Activated gamma-delta T cell treated with anti-CD3 and anti-CD28 coated beads, Interleukin-2, amount 50 U/mL, for 16 hours (primary cell): ENCODE measurements at places on chromosomes 1 and 21.

GRCh38 chr1:202860744-202861419 is 28.1 kb downstream of the RABIF start:
- DNase-seq, result peak; percentile 5

DNA sequence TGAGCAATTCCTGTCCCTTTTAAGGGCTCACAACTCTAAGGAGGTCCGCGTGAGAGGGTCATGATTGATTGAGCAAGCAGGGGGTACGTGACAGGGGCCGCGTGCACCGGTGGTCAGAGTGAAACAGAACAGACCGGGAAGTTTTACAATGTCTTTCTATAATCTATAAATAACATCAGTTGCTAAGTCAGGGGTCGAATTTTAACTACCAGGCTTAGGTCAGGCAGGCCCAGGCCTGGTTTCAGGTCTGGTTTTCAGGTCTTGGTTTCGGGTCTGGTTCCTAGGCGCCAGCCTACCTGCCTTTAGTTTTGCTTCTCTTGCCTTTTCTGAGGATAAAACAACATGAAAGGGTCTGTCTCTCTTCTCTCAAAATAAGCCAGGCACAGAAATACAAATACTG is 476.0 kb upstream of the CAMK1G start:
- no peak for DNase-seq

DNA sequence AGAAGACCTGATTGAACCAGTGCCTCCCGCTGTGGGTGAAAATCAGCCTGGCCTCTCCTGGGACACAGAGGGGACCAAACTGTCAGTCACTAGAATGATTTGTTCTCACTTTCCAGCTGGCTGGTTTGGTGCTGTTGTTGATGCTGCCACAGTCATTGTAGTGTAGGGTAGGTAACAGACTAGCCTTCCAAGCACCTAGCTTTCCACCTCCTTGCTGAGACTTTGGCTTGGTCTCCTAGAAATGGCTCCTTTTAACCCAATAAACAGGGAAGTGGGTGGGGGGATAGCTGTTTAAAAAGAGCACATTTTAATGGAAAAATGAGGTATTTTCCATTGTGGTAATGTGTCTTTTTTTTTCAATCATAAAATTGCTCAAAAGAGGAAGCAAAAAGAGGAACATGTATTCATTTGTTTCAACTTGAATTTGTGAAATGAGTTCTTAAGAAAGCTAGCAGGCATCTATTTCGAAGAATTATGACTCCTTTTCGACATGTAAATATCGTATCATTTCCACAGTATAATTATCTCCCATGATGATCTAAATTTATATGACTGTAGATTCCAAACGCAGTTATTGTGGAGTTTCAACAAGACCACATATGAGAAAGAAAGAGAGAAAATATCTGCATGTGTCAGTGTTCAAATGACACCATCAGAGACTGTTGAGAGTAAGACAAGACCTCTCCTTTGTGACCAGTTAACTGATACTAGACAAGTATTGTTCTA is 190.1 kb downstream of the HLX start:
- no peak for DNase-seq

DNA sequence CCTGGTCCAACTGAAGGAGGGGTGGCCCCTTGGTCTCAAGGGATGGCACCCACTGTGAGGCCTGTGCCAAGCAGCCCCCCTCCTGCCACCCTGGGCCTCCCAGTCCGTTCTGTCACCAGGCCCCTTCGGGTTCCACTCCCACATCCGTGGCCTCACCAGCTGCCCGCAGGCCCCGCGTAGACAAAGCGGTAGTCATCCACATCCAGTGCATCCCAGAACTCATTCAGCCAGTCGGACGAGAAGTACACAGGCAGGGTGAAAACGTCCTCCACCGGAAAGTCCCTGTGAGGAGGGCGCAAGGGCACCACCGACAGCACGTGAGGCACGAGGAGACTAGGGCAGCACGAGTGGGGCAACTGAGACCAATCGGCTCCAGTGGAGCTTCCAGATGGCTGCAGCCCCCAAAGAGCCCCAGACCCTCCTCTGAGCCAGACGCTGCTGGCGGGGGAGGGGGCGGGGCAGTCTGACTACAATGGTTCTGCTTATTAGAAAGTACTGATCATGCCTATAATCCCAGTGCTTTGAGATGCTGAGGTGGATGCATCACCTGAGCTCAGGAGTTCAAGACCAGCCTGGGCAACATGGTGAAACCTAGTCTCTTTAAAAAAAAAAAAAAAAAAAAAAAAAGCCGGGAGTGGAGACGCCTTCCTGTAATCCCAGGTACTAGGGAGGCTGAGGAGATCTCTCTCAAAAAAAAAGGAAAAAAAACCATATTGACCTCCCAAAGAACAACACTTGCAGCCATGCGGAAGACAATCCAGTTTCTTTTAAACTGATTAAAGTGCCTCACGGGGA is 1.2 kb downstream of the JMJD4 start:
- DNase-seq, result no peak

DNA sequence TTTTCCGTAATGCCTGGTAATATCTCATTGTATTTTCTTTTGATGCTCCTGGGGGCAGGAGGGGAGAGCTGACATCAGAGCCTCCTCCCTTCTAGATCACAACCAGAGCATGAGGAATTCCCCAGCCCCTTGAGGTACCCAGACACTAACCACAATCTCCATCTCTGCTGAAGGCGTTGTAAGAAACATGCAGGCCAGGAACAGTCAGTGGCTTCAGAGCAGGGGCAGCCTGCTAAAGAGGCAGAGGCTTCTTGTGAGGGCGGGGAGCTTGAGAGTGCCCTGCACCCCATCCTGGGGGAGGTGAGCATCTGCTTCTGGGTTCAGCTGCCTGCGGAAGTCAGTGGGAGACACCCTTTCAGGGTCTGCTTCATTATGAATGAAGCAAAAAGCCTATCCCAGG is 19.0 kb downstream of the MAPKAPK2 start:
- DNase-seq, result peak; percentile 55

GRCh38 chr1:245915406-245915805 is 591.7 kb downstream of the SMYD3 start:
- no peak for DNase-seq

DNA sequence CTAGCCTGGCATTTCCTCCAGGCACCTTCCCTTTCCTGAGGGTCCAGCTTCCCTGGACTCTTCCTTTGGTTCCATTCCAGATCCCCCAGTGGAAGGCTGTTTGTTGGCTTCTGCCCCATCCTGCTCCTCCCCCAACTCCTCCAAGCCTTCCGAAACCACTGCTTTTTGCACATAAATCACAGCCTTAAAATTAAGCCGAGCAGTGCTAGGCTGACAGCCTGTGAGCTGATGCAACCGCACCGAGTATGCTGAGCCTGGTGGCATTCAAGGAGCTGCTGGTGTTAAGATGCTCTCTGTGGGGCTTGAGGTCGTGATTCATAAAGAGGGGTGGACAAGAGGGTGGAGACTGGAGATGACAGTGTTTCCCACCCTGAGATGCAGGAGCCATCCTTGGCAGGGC is 266.6 kb upstream of the C1orf174 start:
- no peak for DNase-seq

GRCh38 chr1:237470712-237471338 is 419.9 kb downstream of the ZP4 start:
- no peak for DNase-seq

GRCh38 chr1:203342192-203342940 is 8.6 kb downstream of the FMOD start:
- DNase-seq, result peak; percentile 20

GRCh38 chr21:41848533-41848932 is 30.6 kb downstream of the PRDM15 start:
- DNase-seq, result no peak

DNA sequence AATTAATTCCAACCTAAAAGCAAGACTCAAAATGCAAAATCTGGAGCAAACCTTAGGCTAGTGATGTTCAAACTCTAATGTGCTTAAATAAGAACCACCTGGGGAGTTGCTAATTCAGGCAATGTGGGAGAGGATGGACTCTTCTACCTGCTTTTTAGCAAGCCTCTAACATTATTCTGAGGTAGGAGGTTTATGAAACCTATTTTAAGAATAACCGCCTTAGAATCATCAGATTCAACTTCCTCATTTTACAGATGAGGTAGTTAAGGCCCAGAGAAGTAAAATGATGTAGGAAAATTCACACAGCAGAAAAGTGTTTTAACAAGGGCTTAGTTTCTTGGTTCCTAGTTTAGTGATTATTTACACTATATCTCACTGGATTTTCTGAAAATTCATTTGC is 8.6 kb upstream of the NTNG1 start:
- no peak for DNase-seq

DNA sequence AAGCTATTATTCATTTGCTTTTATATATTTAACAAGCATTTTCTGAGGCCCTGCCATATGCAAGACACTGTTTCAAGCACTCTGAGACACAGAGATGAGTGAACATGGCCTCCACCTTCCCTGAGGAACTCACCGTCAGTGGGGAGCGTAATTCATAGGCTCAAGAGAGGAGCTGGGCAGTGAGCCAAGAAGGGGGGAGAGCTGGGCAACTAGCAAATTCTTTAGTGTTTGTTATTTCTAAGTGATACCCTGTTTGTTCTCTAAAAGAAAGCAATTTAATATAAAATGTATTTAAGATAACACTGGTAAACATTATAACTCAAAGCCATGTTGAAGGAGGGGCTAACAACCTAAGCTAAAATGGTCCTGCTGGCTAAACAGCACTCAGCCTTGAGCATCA is 119.2 kb upstream of the NGF start:
- no peak for DNase-seq
